ENCODE measurements at places on chromosomes 6 and 20.

- DNase-seq, result no peak
These were observed 184.3 kb downstream of the SOX4 start for GRCh38 chr6:21777846-21778245.

GRCh38 chr6:118668761-118669385 lies 17.5 kb upstream of the CEP85L start:
- DNase-seq, result peak; percentile 17

DNA sequence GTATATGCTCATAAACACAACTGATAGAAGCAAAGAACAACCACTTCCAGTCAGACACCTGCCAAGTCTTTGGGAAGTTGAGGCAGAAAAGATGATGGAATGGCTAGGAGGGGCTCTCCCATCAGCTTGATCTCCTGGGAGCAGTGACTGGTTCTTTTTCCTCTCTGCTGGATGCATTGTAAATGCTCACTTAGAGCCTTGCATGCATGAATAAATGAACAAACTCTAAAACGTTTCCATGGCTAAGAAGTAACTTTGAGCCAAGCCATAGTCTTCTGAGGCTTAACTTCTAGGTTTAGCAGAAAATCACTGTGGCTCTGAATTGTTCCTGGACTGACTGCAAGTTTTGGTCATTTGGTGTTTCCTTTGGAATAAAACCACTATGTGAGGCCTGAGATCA lies 166.4 kb upstream of the CITED2 start:
- DNase-seq, result no peak

DNA sequence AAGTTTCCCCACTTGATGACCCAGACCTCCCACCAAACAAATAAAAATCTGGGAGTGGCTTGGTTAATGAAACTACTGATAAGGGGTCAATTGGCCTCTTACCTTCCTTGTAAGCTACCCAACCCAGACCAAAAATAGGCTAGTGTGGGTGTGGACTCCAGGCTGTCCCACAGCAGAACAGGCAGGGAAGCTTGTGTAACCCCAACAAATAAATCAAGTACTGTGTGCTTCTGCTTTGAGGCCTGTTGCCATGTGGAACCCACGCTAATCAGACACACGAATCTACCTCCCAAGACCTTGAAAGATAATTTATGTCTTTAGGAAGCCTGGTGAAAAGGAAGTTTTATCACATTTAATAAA lies 33.7 kb upstream of the PAQR8 start:
- DNase-seq, result no peak

GRCh38 chr6:24493945-24494820 lies 586 bp upstream of the ALDH5A1 start:
- no peak for DNase-seq

- no peak for DNase-seq
These were observed 156.1 kb downstream of the DLL1 start for GRCh38 chr6:170134471-170135440.

GRCh38 chr6:36777801-36778200 lies 61.4 kb downstream of the CPNE5 start:
- DNase-seq, result no peak

DNA sequence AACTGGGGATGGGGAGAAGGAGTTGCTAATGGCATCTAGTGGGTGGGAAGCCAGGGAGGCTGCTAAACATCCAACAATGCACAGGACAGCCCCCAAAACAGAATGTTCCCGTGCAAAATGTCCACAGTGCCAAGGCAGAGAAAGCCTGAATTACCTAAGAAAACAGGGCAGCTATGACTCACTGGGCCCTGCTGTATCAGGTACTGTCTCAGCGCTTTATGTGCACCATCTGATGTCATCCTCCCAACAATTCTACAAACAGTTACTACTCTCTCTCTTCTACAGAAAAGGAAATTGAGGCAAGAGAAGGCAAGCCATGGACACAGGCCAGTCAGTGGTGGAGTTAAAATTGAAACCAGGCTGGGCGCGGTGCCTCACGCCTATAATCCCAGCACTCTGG lies 3.1 kb downstream of the YTHDF1 start:
- DNase-seq, result no peak

DNA sequence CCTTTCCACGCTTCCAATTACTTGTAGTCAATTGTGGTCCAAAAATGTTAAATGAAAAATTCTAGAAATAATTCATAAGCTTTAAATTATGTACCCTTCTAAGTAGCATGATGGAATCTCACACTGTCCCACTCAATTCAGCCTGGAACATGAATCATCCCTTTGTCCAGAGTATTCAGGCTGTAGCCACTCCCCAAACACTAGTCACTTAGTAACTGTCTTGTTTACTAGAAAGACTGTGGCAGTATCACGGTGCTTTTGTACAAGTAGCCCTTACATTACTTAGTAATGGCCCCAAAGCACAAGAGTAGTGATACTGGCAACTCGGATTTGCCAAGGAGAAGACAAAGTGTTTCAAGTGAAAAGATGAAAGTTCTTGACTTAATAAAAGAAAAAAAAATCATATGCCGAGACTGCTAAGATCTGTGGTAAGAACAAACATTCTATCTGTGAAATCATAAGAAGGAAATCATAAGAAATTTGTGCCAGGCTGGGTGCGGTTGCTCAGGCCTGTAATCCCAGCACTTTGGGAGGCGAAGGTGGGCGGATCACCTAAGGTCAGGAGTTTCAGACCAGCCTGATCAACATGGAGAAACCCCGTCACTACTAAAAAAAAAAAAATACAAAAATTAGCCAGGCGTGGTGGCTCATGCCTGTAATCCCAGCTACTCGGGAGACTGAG lies 168.5 kb upstream of the SIM1 start:
- peak; percentile 70 for DNase-seq

- DNase-seq, result no peak
These were observed 232.4 kb downstream of the BMP7 start for GRCh38 chr20:57034001-57034400.

GRCh38 chr6:2737885-2738284 lies 12.8 kb downstream of the MYLK4 start:
- no peak for DNase-seq

DNA sequence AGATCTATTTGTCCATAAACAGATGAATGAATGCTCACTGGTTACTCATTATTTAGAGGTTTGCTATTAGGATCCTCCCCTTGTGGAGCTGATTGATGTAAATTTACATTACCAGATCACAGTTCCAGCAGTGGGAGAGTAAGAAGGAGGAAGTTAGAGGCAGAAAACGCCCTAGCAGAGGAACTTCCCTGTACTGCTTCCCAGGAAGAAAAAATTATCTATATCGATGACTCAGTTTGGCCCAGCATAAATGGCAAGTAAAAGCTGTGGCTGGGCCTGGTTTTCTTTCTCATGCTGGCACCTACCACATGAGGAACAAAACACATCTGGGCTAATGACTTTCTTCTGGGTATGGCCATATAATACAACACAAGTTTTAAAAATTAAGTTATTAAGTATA lies 35.7 kb downstream of the DNAAF9 start:
- DNase-seq, result no peak

DNA sequence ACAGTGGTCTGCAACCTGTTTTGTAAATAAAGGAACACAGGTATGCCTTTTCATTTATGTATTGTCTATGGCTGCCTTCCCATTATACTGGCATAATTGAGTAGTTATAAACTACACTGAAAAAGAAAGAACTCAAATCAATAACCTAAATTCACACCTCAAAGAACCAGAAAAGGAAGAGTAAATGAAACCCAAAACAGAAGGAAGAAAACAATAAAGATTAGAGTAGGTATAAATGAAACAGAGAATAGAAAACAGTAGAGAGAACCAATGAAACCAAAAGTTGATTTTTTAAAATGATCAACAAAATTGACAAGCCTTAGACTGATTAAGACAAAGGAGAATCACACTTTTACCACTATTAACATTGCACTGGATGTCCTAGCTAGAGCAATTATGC lies 34.7 kb downstream of the FAM184A start:
- DNase-seq, result no peak

GRCh38 chr6:147664092-147664491 lies 155.6 kb downstream of the SAMD5 start:
- DNase-seq, result no peak

- no peak for DNase-seq
These were observed 14.6 kb downstream of the SNHG17 start for GRCh38 chr20:38420388-38421085.

- DNase-seq, result no peak
These were observed 749.7 kb upstream of the ADGRB3 start for GRCh38 chr6:67885081-67886033.

- no peak for DNase-seq
These were observed 68.8 kb downstream of the UTRN start for GRCh38 chr6:144353871-144354314.

DNA sequence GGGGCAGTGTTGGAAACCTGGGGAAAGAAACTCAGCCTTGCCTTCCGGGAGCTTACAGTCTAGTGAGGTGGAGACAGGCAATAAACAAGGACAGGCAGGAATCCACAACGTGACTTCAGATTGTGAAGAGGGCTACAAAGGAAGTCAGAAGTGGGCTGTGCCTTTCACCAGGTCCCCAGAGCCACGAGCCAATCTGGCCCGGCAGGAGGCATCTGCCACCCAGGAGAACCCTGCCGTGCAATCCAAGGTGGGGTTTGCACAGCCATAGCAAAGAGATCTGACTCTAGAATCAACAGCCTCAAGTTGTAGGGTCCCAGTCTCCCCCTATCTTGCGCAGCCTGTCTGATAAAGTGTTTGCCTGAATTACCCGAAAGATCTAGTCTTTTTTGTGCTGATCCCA lies 5.5 kb downstream of the SLC32A1 start:
- no peak for DNase-seq

DNA sequence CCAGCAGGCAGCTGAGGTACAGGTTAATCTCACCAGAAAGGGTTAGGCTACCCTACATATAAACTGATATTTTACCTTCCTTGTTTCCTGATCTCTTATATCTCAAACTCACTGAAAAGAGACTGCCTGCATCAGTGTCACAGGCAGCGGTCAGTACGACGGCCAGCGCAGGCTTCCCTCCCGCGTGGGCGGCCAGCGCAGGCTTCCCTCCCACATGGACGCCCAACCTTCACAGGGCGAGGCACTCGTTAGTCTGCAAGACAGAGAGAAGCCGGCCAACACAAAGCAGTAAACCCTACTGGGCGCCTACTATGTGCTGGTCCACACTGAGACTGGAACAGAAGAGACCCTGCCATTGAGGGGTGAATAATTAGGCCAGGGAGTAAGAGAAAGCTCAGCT lies 33.0 kb downstream of the TTI1 start:
- no peak for DNase-seq

GRCh38 chr6:11320914-11321597 lies 88.6 kb upstream of the NEDD9 start:
- DNase-seq, result no peak

GRCh38 chr6:83480470-83480869 lies 31.9 kb upstream of the PRSS35 start:
- DNase-seq, result no peak

GRCh38 chr6:20192625-20193024 lies 19.6 kb downstream of the MBOAT1 start:
- DNase-seq, result no peak

DNA sequence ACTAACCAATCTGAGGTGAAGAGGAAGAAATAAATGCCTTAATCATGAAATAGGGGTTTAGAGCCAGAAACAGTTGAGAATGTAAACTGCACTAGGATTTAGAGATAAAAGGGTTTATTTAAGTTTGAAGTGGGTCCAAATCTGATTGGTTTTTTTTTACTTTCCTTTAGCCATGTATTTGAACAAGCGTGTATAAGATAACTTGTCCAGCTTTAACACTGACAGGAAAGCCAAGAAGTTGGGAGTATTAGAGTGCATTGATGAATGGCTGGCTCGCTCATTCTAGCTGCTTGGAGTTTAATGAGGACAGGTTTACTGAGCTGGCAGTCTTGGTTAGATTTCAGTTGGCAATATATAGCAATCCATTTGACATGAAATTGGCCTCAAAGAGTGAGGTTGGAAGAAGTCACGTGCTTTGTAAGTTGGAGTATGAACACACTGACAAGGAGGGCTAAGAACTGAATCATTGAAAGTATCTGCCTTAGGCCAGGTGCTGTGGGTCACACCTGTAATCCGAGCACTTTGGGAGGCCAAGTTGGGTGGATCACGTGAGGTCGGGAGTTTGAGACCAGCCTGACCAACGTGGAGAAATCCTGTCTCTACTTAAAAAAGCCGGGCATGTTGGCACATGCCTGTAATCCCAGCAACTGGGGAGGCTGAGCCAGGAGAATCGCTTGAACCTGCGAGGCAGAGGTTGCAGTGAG lies 13.7 kb downstream of the SRSF3 start:
- no peak for DNase-seq

DNA sequence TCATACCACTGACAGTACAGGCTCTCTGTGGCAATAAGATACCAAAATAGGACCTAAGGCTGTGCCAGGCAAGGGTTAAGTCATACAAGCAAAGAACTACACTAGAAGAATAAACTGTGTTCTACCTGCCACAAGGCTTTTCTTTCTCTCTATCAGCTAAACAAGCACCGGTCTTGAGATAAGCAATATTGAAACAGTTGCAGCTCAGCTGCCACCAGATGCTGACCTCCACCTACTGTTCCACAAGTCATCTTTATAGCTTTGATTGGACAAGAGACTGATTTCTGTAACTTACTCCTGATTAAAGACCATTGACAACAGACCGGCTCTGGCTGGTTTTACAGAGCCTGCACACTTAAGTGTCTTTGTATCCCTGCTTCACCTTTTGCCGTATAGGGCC lies 24.1 kb downstream of the SCP2D1 start:
- no peak for DNase-seq

GRCh38 chr20:49918446-49918845 lies 3.1 kb upstream of the SPATA2 start:
- DNase-seq, result no peak

GRCh38 chr20:40991181-40991889 lies 37.3 kb upstream of the TOP1 start:
- no peak for DNase-seq

DNA sequence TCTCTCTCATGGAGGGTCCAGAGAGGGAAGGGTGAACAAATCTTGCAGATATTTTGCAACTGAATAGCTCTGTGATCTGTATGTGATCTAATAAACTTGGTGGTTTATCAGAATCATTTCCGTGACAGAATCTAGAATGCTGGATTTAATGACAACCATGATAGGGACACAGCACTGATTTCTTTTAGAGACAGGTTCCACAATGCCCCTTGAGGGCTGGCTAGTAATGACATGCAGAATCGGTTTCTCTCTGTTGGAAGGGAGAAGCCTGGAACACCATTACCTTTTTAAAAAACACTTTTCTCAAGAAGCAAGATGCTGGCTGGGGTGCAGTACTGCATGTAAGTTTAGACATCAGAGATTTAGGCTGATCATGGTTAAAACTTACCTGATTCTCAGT lies 313.4 kb downstream of the CDH26 start:
- no peak for DNase-seq
